Amniotic stem cell (primary cell): ENCODE measurements at places on chromosomes 6 and 20.

GRCh38 chr20:57397693-57398108 lies 6.5 kb downstream of the RBM38 start:
- DNase-seq = no peak

- DNase-seq = no peak
Measured at GRCh38 chr6:53361549-53362031, 12.8 kb upstream of the ELOVL5 start.

DNA sequence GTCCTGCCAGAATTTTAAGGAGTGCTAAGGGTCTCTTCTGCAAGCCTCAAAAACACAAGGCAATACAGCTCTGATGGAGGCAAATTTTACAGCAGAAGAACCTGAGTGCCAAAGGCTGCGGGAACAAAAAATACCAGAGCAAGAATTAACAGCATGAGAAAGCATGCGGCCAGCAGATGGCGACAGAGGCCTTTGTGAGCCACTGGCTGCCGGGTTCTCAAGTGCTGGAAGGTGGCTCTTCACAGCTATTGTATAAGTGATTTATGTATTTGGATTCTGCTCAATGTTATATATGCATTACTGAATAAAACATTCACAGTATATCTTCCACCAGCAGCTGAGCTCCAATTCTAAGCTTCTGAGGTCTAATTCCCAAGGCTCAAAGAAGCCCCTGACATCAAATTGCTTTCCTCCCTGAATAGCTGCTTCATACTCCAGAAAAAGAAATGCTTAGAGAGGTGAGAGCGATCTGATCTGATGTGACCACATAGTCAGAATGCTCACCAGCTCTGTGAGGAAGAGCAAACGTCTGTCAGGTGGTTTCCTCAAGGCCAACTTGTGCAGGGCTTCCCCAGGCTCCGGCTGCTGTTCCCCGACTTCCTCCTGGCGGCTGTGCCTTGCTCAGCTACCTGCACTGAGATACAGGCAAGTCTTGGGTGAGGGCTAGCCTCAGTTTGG lies 58.6 kb downstream of the PPP1R3G start:
- peak; percentile 31 for DNase-seq

DNA sequence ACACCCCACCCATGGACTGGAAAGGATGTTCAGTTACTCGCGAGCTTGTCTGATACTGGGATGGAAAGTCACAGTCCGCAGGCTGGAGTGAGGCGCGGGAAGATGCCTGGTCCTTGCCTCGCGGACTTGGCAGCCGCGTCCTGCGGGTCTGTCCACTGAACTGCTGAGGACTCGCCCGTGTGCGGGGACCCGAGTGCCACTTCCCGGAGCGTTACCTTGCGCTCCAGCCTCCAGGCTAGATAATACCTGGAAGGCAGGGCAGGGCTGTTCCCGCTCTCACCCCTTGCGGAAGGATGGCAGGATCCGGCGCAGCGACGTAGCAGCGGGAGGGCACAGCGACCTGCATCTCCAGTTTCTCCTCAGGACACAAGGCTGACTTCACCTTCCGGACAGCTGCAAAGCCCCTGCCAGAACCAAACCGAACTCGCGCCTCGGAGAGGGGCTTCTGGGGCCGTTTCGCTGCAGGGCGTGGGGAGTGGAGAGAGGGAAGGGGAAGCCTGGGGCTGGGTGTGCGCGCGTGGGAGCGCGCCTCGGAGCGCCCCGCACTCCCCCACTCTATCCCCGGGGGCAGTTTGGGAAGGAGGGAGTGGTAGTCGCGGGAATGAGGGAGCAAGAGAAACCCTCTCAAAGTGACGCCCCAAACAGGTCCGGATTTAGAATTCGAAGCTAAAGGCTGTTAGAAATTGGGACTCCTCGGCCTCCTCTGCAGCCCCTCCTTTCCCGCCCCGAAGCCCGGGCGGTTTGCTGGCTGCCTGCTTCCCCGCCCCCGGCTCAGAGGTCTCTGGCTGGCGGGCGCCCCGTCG lies at the start of gene KCNQ5:
Gene KCNQ5 (plus strand): TSS at position 774 of the 803 bp plus-strand sequence.
- no peak for DNase-seq

DNA sequence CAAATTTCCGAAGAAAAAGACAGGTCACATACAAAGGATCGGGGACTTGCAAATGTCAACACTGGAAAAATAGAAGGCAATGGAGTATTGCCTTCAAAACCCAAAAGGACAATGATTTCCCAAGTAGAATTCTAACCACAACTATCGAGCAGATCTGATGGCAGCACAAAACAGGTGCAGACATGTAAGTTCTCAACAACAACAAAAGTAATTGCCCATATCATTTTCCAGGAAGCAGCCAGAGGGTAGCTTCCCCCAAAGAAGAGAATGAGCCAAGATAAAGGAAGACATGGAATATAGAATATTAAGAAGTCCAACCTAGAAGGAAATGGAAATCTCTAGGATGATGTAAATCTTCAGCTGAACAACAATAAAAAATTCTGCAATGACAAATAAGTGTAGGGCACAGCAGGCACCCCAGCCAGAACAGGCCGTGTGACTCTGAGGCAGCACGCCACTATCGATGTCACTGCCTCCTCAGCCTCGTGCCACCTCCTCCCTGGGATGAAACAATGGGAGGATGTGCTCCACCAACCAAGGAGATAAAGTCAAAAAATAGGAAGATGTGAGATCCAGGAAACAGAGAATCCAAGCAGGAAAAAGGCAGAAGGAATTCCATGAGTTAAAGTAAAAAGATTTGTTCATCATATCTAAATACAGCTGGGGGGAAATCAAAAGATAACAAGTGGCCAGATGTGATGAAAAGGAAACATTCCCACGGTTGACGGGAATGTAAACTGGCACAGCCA lies 34.1 kb downstream of the SERPINB1 start:
- no peak for DNase-seq

DNA sequence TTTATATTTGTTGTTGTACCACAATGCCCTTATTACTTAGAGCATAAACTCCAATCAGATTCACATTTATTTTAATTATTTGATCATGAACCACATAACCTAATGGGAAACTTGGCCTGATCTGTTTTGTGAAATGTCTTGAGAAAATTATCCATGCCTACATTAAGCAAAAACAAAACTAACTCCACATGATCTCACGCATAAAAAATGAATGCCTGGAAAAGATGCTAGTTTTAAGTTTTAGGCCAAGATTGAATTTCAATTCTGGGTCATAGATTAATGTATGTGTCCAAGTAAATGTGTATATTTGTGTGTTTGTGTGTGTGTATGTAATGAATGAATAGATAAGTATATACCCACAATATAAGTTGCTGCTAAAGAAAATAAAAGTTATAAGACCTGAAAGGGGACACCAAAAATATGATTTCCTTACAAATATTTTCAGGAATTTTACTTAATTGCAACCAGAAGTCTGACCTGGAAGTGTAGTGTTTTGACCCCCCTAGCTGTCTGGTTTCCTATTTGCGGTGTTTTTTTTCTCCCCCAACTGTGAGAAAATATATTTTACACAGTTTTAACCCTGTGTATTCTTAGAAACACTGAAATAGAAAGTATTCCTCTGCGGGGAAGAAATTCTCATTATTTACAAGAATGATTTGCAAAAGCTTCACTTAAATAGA lies 97.2 kb downstream of the JAG1 start:
- DNase-seq = no peak

DNA sequence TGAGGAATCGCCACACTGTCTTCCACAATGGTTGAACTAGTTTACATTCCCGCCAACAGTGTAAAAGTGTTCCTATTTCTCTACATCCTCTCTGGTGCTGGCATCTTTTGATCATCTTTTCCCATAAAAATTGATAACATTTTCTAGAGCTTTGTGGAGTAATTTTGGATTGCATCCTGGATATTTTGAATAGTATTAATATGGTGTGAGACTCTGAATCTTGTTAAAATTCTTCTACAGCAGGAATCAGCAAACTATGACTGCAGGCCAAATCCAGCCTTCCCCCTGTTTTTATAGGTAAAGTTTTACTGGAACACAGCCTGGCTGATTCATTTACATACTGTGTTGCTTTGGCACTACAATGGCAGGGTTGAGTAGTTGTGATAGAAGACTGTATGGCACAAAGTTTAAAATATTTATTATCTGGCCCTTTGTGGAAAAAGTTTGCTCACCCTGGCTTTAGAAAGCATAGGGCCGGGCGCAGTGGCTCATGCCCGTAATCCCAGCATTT lies 15.0 kb upstream of the RNF8 start:
- no peak for DNase-seq

DNA sequence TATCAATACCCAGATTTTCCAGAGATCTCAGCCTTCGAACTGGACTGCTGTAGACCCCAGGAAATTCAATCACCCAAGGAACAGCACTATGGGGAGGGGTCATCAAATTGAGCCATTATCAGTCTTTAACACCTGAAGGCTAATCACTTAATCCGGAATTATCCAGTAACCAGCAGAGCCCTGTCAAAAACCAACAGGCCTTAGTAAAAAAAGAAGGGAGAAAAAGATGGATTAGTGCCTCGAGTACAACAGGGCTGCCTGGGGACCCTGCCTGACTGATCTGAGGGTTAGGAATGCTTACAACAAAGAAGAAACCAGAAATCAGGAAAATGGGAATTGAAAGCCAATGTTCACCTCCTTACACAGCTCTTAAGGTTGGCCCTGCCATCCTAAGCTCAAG lies 7.6 kb downstream of the RRAGD start:
- no peak for DNase-seq

- DNase-seq = no peak
Measured at GRCh38 chr6:107663308-107663707, 160.8 kb downstream of the SCML4 start.

- no peak for DNase-seq
Measured at GRCh38 chr6:104795363-104795762, 64.4 kb downstream of the HACE1 start.

- DNase-seq = peak; percentile 14
Measured at GRCh38 chr20:3406481-3407039, 909 bp downstream of the DNAAF9 start.

- DNase-seq = no peak
Measured at GRCh38 chr20:6863355-6863754, 95.9 kb downstream of the BMP2 start.

GRCh38 chr6:99132026-99132635 lies 184.4 kb upstream of the FBXL4 start:
- no peak for DNase-seq

DNA sequence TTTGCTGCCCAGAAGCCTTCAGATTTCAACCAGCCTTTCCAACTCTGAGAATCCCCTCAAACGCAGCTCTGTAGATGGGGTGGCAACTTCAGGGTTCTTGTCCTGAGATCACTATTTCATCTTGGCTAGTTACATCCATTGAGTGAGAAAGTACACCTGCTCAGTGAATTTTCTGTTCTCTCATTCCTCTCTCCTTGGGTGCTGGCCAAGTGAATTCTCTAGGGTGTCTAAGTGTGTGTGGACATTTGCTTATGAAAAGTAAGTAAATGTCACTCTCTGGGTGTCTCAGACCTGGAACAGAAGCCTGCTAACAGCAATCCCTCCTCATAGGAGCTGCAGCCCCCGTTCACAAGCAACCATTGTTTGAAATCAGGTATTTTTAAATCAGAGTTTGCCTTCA lies 3.8 kb downstream of the RIN2 start:
- no peak for DNase-seq

DNA sequence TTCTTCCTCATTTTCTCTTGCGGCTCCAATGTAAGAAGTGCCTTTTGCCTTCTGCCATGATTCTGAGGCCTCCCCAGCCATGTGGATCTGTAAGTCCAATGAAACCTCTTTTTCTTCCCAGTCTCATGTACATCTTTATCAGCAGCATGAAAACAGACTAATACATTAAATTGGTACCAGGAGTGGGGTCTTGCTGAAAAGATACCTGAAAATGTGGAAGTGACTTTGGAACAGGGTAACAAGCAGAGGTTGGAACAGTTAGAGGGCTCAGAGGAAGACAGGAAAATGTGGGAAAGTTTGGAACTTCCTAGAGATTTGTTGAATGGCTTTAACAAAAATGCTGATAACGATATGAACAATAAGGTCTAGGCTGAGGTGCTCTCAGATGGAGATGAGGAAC lies 316.7 kb upstream of the HS3ST5 start:
- DNase-seq = no peak

- no peak for DNase-seq
Measured at GRCh38 chr6:15754035-15754705, 91.3 kb upstream of the DTNBP1 start.

GRCh38 chr6:157326979-157327378 lies 3.7 kb upstream of the TMEM242 start:
- no peak for DNase-seq

- no peak for DNase-seq
Measured at GRCh38 chr6:144285798-144286502, 815 bp downstream of the UTRN start.
